ENCODE measurements at places on chromosomes 4 and X.
A peak's percentile ranks its signal among the peaks of the same experiment; 100 is the strongest.

DNA sequence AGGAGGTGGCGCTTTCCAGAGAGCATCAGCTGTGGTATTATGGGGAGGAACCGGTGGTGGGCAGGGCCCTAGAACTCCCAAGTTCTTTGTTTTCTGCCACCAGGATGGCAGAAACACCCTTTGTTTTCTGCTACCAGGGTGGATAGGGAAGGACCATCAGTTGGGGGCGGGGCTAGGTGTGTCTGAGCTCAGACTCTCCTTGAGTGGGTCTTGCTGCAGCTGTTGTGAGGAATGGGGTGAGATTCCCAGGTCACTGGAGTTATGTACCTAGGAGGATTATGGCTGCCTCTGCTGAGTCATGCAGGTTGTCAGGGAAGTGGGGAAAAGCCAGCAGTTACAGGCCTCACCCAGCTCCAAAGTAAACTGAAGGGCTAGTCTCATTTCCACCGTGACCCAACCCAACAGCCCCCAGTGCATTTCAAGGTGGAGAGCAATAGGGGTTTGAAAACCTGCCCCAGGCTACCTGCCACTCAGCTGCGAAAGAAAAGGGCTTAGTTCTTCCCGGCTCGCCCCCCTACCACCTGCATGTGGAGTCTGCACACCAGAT, 167.8 kb upstream of the FAM241A start:
- DNase-seq, result no peak

GRCh38 chr4:171956678-171957077, 143.5 kb downstream of the GALNTL6 start:
- no peak for DNase-seq

GRCh38 chr4:105859233-105859632, 36.0 kb upstream of the NPNT start:
- DNase-seq, result no peak

DNA sequence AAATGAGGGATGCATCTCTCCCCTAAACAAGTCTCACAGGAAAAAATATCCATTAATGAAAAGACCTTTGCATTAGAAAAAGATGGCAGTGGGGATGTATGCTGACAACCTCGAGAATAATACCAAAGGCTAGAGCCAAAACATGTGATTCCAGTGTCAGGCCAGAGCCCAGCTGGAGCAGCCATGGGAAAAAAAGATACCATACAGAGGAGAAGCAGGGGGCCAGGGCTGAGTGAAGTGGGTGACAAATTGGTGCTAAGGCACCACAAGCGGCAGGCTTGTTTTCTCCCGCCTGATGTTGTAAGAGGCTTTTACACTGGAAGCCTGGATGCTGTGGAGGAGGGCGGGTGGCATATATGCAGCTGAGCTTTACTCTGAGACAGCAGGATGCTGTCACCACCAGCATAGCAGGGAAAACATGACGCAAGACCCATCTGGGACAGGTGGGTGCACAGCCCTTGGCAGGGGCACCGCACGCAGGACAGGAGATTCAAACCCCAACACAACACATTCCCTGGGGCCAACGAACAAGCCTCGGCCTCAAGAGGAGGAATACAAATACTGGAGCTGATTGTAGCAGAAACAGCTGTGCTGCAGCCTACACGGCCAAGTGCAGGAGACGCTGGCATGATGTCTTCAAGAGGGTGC, 91.9 kb downstream of the TSPAN5 start:
- no peak for DNase-seq

GRCh38 chr4:41106694-41107419, 107.5 kb downstream of the APBB2 start:
- DNase-seq, result no peak

- no peak for DNase-seq
These were observed 56.4 kb downstream of the EGF start for GRCh38 chr4:109969087-109969486.

DNA sequence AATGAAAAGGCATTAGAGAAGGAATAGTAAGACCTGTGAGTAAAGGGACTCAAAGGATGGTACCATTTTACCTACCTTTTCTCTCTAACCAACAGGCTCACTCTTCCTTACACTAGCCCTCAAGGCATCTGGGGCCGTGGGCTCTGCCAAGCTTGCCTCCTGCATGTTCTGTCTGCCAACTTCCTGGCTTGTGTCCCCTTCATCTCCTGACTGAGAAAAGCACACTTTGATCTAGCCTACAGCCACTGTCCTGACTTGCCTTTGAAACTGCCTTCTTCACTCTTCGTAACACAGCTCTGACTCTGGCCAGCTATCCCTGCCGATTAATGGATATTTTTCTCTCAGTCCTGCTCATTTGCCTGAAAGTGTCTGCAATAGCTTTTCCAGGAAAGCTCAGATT, 76.5 kb downstream of the RASGEF1B start:
- DNase-seq, result no peak

DNA sequence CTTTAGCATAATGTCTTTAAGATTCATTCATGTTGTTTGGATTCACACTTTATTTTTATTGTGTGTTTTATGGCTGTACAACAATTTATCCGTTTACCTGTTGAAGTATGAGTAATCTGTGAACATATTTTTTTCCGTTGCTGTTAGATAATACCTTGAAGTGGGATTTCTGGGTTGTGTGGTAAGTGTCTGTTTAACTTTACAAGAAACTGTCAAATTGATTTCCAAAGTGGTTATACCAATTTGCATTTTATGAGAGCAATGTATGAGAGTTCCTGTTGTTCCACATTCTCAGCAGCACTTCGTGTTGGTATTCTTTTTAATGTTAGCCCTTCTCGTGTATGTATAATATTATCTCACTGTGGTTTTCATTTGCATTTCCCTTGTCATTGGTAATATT, 53.6 kb downstream of the USP53 start:
- no peak for DNase-seq

DNA sequence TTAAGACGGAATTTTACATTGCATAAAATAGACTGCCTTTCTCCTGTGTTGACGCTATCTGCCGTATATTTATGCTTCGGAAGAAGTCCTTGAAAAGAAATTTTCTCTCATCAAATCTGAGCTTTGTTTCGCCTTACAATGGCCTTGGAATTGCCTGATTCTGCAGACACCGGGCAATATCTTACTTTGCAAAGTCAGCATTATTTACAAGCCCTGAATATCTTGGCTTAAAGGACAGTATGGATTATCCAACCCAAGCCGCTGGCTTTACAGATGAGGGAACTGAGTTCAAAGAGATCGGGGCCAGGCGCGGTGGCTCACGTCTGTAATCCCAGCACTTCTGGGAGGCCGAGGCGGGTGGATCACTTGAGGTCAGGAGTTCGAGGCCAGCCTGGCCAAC, 1.1 kb upstream of the MANBA start:
- DNase-seq, result no peak

- no peak for DNase-seq
These were observed 4.3 kb upstream of the FAM9B start for GRCh38 chrX:9038244-9038643.

DNA sequence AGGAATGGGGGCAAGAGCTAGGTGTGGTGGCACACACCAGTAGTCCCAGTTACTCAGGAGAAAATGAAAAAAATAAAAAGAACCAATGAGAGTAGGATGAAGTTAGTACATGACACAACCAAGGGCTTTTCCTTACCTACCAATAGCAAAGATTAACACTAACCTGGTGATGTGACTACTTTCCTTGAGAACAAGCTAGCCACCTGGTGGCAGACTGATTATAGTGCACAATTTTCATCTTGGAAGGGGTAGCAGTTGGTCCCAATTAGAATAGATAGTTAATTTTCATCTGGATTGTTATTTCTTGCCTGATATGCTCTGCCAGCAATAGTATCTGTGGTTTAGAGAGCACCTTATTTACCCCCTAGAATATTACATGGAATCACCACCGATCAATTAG, 1216.8 kb upstream of the PABPC4L start:
- DNase-seq, result no peak

DNA sequence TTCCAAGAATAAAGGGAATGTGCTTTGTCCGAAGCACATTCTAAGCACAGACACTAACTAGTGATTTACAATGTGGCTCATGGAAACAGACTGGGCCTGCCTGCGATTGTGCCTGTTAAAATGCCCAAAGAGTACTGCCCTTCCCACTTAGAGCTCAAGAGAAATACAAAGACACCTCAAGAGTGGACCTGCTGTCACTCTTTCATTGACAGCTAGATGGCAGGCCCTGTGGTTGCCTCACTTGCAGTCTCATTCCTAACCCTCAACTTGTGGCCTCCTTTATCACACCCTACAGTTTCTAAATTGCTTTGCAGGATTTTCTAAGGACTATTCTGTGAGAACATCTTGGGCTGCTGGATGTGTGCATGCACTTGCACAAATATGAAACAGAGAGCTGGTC, 331.0 kb upstream of the EMCN start:
- DNase-seq, result no peak

- DNase-seq, result no peak
These were observed 41.6 kb downstream of the KANTR start for GRCh38 chrX:53135581-53135980.

- DNase-seq, result no peak
These were observed 170.6 kb downstream of the ZNF330 start for GRCh38 chr4:141391293-141391692.

GRCh38 chr4:8742546-8742945, 129.1 kb downstream of the HMX1 start:
- DNase-seq, result no peak

DNA sequence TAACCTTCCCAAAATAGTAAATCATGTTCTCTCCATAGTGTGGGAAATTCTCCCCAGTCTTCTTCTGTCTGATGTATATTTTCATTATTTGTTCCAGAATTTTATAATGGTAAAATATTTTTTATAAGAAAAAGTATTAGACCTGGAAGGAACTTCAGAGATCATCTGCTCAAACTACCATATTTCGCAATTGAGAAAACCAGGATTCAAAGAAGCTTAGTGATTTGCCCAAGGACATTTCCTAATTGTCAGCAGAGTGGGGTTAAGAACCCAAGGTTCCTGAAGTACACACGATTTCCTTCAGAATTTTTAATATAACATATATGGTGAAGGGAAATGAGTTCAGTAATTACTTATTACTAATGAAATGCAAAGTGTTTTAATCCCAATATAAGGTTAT, 24.1 kb downstream of the OCIAD1 start:
- no peak for DNase-seq

DNA sequence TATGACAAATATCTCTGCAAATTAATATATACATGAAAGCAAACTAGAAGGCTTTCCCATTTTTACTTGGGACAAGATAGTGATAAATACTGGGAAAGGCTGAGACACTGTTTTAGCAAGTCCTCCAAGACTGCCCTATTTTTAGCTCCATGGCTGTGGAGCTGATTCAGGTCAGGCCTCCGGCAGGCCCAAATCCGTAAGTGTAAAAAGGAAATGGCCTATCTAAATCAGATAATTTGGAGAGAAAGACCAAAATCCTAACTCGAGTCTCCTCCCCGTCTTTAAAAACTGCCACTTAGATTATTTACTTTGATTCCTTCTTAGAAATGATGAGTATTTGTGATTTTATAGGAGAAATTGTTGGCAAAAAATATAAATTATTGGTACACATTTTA, 2.9 kb downstream of the OTUD4 start:
- DNase-seq, result no peak

DNA sequence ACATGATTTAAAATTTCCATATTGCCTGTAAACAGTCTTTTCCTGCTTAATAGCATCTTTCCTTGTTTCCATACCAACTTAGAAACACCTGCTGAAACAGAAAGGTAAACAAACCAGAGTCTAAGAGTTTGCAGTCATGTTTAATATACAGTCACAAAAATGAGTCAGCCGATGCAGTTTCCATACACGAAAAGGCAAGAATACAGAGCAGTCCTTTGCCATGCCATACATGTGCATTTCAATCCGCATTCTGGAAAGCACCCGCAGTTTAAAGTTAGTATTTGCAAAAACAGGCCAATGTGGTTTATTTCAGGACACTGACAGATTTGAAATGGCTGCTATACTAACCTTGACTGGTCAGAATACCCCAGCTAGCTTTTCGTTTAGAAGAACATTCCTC, 32.1 kb downstream of the ASB5 start:
- no peak for DNase-seq

GRCh38 chrX:54807524-54808108, at the start of gene MAGED2:
Gene MAGED2 (plus strand): TSS chrX:54807745. CDS start chrX:54809332, 1,587 bp downstream.
- peak; percentile 17 for DNase-seq

- DNase-seq, result no peak
These were observed 62.1 kb upstream of the LANCL3 start for GRCh38 chrX:37509349-37509748.

DNA sequence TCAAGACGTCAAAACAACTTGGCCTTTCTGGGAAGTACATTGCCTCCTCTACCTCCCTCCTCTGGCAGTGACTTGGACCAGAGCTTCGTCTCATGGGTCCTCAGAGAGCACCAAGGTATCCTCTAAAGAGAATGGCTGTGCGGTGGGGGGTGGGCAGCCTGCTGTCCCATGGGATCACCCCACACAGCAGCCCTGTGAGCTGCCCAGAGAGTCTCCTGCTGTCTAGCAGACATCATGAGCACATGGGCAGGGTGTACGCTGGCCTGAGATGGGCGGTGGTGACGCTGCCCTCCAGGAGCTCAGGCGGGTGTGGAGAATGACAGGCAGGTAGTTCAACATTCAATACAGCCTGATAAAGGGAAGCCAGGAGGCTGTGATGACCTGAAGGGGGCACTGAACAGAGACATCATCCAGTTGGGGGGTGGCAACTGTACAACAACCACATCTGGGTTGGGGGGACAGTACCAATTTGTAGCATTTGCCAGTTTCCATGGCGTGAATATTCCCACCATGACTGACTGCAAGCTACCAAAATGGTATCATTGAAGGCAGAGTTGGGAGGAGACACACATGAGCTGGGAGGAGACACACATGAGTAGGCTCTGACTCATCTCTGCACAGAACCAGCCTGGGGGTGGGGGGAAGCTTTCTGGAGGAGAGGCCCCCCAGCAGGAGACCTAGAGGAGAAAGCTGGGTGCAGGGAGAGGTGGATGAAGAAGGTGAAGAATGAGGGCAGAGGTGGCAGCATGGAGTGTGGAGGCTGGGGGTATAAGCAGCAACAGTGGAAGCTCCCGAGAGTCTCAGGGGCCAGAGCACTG, 35.9 kb downstream of the C4orf50 start:
- DNase-seq, result no peak

DNA sequence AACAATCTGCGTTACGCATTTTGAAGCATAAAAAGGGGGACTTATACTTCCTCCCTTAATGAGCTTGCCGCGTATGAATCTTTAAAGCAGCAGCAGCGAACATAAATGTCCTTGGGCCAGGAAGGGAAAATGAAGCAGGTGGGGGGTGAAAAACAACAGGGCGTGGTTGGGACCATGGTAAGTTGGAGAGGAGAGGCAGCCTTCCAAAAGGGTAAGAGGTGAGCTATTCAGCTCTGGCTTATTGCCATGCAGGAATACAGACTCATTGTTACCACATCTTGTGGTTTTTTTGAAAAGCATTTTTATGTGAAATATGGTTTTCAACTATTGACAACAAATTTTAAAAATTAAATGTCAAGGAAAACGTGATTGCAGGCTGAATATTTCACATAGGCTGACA, 710.7 kb upstream of the FAM241A start:
- DNase-seq, result no peak

GRCh38 chr4:163256680-163257343, 75.6 kb downstream of the NPY1R start:
- no peak for DNase-seq

- DNase-seq, result no peak
These were observed 33.9 kb downstream of the PAK3 start for GRCh38 chrX:111129921-111130320.

- DNase-seq, result no peak
These were observed 70.3 kb downstream of the DDX60 start for GRCh38 chr4:168248176-168248710.

Data from activated CD4-positive, alpha-beta T cell treated with anti-CD3 and anti-CD28 coated beads for 4 hours (primary cell).